ENCODE measurements at places on chromosomes 5 and 9. TPM values are rescaled to one million over a fixed set of nuclear protein-coding genes. Genes with fewer than 3 reads are reported as not detected.

GRCh38 chr5:111769541-111769940, 12.5 kb upstream of the NREP start:
- H3K4me1 ChIP-seq, result peaks cover 10% of the 10 kb centered on the region
- H3K27me3 ChIP-seq, result no peaks in the 10 kb centered on the region
- no peak overlapping the region for H3K27ac ChIP-seq
- no peak for DNase-seq
- H3K4me3 ChIP-seq, result no peak overlapping the region

Gene PCDHA9
- total RNA-seq, result 2.5 TPM

Gene OR1Q1
- not detected for total RNA-seq

Gene PLAC8L1
- 1.5 TPM for total RNA-seq

Gene C1QTNF3
- 7.4 TPM for total RNA-seq

GRCh38 chr9:116623715-116624114, 63.4 kb upstream of the TRIM32 start:
- no peaks in the 10 kb centered on the region for H3K4me1 ChIP-seq
- DNase-seq, result no peak
- H3K36me3 ChIP-seq, result no peaks in the 10 kb centered on the region
- H3K27me3 ChIP-seq, result no peaks in the 10 kb centered on the region

Measured in hepatocyte (in vitro differentiated cells).